A172 (cell line): ENCODE measurements at places on chromosomes 4 and X. TPM values are rescaled to one million over a fixed set of nuclear protein-coding genes. Genes with fewer than 3 reads are reported as not detected.

DNA sequence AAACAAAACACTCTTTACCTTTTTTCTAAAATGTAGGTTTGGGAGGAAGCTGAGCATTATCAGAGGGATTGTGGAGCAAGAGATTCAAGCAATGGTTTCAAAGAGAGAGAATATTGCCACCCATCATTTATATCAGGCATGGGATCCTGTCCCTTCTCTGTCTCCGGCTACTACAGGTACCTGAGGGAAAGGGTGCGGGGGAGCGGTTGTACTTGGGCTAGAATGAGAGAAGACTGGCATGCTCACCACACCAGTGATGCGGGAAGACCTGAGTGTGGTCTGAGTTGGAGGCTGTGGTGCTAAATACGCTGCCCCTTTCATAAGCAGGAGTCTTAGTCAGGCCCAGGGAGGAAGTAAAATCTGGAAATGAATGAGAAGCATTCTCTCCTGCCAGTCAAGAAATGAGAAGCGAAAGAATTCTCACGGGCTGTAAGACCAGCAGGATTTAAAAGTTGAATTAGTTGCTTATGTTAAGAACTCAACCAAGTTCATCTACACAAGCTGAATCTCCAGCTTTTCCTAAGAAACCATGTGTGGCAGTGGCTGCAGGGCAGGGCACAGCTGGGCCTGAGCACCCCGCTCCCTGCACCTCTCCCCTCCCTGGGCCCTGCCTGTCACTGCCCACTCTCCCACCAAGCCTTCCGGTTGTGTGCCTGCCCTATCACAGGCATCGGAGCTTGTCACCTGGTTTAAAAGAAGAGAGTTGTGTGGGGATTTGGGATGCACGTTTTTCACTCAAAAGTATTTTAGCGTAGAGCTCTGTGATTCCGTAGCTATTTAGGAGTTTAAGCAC is 24.8 kb upstream of the MSANTD1 start:
- no peak for DNase-seq

GRCh38 chr4:5371415-5372190 is 320.3 kb downstream of the STK32B start:
- DNase-seq, result no peak

DNA sequence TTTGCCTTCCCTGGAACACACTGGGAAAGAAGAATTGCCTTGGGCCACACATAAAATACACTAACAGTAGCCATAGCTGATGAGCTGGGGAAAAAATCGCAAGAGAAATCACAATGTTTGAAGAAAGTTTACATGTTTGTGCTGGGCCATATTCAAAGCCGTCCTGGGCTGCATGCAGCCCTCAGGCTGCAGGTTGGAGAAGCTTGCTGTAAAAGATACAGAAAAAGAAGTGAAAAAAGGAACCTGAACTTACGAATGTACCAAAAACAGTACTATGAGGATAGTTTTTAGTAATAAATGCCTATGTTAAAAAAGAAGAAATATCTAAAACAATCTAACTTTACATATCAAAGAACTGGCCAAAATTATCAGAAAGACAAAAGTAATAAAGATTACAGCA is 82.1 kb downstream of the UGT2B28 start:
- no peak for DNase-seq

GRCh38 chr4:158996669-158997074 is 106.2 kb upstream of the RAPGEF2 start:
- peak; percentile 97 for DNase-seq

DNA sequence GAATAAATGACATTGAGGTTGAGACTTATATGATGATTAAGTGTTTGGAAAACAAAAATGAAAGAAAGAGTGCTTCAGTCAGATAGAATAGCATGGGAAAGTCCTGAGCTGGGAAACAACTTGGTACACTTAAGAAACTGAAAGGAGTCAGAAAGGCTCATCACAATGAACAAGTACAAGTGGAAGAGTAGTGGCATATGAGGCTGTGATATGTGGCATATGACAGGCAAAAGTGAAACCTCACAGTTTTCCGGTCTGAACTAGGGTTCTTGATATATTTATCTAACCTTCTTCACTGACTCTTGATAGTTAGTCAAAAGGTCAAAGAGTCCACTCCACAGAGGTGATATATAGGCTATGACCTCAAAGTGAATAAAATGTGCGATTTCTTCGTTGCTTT is 537.1 kb upstream of the CXorf51A start:
- no peak for DNase-seq

- peak; percentile 48 for DNase-seq
Measured at GRCh38 chr4:187606581-187606980, 389.0 kb upstream of the ZFP42 start.

DNA sequence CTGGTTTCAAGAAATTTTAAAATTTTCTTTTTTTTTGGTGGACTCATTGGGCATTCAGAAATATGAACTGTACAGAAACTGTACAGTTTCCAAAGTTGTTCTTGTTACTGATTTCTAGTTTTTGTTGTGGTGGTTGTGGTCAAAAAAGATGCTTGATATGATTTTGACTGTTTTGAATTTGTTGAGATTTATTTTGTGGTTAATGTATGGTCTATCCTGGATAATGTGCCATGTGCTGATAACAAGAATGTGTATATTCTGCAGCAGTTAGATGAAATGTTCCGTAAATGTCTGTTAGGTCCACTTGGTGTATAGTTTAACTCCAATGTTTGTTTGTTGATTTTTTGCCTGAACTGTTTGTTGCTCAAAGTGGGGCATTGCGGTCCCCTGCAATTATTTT is 127.6 kb upstream of the NUDT6 start:
- DNase-seq, result no peak

DNA sequence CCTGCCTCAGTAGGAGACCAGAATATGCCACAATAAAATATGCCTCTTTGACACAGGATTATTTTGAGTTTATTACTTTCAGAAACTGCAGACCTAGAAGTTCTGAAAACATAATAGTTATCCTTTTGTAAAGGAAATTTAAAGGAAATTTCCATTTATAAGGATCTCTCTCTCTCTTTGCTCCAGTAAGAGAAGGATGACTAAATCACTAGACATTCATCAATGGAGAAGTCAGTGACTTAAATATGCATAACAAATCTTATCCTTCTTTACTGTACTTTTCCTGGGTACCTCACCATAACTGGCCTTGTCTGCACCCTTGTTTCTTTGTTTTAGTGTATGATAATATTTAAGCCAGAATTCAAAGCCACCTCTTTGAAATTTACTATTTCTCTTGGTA is 28.3 kb upstream of the OPHN1 start:
- no peak for DNase-seq

DNA sequence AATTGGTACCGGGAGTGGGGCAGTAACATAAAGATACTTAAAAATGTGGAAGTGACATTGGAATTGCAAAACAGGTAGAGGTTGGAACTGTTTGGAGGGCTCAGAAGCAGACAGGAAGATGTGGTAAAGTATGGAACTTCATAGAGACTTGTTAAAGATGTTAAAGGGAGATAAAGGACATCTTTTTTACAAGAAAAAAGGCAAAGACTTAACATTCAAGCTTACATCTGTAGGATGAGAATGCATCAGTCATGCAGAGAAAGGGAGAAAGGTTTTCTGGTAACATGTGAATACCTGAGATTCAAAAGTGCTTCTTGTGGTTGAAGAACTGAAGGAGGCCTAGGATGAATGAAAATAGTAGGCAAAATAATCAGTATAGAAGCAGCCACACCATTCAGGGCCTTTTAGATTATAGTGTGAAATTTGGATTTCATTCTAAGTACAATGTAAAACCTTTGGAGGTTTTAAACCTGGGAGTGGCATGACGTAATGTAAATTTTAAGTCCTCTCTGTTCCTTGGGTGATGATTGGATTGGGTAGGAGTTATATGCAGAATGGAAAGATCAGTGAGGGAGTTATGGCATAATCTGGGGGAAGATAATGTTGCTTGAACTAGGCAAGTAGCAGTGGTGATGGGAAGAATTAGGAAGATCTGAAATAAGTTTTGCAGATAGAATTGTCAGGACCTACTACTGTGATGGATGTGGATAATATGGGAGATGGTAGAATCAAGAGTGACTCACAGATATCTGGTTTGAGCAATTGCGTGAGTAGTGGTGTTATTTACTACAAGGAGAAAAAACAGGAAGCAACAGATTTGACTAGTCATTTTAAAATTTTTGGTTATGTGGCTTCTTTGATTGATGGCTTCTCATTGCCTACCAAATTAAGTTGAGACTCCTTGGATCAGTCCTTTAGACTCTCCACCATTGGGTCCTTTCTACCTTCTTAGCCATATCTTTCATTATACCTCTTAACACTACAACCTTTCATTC is 138.7 kb downstream of the VSIG4 start:
- no peak for DNase-seq

GRCh38 chrX:132692066-132692465 is 203.2 kb upstream of the MBNL3 start:
- DNase-seq, result no peak

DNA sequence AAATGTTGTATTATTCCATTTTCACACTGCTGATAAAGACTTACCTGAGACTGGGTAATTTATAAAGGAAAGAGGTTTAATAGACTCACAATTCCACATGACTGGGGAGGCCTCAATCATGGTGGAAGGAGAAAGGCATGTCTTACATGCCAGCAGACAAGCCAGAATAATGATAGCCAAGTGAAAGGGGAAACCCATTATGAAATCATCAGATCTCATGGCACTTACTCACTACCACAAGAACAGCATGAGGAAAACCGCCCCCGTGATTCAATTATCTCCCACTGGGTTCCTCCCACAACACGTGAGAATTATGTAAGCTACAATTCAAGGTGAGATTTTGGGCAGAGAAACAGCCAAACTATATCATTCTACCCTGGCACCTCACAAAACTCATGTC is 2535.1 kb downstream of the ARAP2 start:
- peak; percentile 89 for DNase-seq

- DNase-seq, result no peak
Measured at GRCh38 chr4:99235955-99236354, 16.9 kb upstream of the ADH6 start.

DNA sequence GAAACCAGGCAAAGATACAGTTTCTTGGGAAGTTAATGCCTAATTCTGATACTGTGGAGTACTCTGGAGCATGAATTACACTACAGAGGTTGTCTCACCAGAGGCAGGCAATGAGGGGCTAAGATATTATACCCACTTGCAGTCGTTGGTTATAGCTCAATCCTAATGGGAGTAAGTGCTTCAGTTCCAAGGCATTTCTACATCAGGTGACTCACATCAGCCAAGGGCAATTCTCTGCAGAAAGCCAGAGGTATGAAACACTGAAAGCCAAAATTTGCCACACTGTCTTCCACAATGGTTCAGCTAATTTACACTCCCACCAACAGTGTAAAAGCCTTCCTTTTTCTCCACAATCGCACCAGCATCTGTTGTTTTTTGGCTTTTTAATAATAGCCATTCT is 174.0 kb upstream of the IL15 start:
- DNase-seq, result no peak

DNA sequence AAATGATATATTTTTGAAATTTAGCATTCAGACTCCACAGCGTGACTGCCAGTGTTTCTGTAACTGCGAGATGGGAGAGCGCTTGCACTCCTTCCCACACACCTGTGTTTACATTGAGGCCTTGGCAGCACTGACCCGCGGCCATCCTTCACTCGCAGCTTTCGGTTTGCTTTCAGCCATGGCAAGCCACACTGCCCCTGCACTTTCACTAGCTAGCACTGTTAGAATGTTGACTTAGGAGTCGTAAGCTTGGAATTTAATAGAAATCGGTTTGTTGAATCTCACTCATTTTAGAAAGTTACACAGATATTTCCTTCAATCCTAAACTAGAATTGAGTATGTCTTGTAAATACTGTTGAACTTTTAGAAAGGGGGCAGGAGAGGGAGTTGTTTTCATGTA is 136.2 kb downstream of the CFAP299 start:
- DNase-seq, result peak; percentile 11

- DNase-seq, result no peak
Measured at GRCh38 chr4:77930876-77931275, 68.2 kb downstream of the MRPL1 start.

GRCh38 chrX:50643525-50644137 is 170.4 kb downstream of the SHROOM4 start:
- DNase-seq, result no peak

GRCh38 chr4:6668391-6668790 is 25.3 kb upstream of the S100P start:
- DNase-seq, result peak; percentile 28

- peak; percentile 77 for DNase-seq
Measured at GRCh38 chr4:7206911-7207567, 14.7 kb downstream of the SORCS2 start.

- DNase-seq, result peak; percentile 66
Measured at GRCh38 chr4:177484613-177485021, 42.4 kb upstream of the AGA start.

DNA sequence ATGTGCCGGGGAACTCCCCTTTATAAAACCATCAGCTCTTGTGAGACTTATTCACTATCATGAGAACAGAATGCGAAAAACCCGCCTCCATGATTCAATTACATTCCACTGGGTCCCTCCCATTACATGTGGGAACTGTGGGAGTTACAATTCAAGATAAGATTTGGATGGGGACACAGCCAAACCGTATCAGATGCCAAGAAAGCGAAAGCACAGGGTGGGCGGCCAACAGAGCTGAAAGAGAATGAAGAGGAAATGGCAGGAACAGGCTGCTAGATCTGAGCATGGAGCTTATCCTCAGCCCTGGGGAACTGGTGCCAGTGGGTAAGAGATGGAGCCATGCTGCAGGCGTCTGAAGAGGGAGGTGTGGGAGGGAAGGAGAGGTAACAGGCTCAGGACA is 117.7 kb upstream of the PNPLA4 start:
- DNase-seq, result no peak

- no peak for DNase-seq
Measured at GRCh38 chrX:20414066-20414465, 147.4 kb upstream of the RPS6KA3 start.

DNA sequence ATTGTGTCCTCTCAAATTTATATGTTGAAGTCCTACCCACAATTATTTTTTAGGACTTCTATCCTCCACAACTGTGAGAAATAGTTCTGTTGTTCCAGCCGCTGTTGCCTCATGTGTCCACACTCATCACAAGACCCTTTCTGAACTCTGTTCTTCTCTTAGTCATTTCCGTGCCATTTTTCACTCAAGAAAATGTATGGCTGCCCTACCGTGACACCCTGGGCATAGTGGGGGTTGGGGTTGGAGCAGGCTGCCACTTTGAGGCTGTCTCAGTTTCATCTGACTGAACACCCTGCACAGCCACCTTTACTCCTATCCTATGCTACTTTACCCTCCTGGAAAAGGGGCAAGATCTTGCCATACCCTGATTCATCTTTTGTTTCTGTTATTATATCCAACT is 319.1 kb downstream of the TENM3 start:
- no peak for DNase-seq

NDST4 gene
- 0.10 TPM in 1 of 2 replicates, not detected in the other for total RNA-seq

NWD2 gene
- not detected in 2 replicates for total RNA-seq

TRAPPC2 gene
- total RNA-seq, result 21.4 and 22.4 TPM in 2 replicates

IRAK1 gene
- 192 and 220 TPM in 2 replicates for total RNA-seq

AREG gene
- total RNA-seq, result not detected in 2 replicates

NSUN7 gene
- 1.2 and 2.1 TPM in 2 replicates for total RNA-seq

ERCC6L gene
- 16.3 and 19.0 TPM in 2 replicates for total RNA-seq

MAGEB18 gene
- not detected in 2 replicates for total RNA-seq

PCDH10 gene
- 14.1 and 18.9 TPM in 2 replicates for total RNA-seq

LSM6 gene
- total RNA-seq, result 77.5 and 99.4 TPM in 2 replicates

NEUROG2 gene
- not detected in 2 replicates for total RNA-seq
